ENCODE measurements at places on chromosomes 7 and 10. TPM values are rescaled to one million over a fixed set of nuclear protein-coding genes. Genes with fewer than 3 reads are reported as not detected.
A peak's percentile ranks its signal among the peaks of the same experiment; 100 is the strongest.

- peak; percentile 63 for DNase-seq
These were observed 23.3 kb downstream of the OGDHL start for GRCh38 chr10:49738616-49739360.

The LRRC4 gene
- total RNA-seq, result 8.6 TPM

The GLI3 gene
- total RNA-seq, result 10.8 TPM

The INHBA gene
- 2.1 TPM for total RNA-seq

The SLC13A1 gene
- total RNA-seq, result not detected

GRCh38 chr10:11058965-11059364 is 41.3 kb downstream of the CELF2 start:
- DNase-seq, result no peak

- no peak for DNase-seq
These were observed 480.8 kb upstream of the COBL start for GRCh38 chr7:51797371-51797770.

DNA sequence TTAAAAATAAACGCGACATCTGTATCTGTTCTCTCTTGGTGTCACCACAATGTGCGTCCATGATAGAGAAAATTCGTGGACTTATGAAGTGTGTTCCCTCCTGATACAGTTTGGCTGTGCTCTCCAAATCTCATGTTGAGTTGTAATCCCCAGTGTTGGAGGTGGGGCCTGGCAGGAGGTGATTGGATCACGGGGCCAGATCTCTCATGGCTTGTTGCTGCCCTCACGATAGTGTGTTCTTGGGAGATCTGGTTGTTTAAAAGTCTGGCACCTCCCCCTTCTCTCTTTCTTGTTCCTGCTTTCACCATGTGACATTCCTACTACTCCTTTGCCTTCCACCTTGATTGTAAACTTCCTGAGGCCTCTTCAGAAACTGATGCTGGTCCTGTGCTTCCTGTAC is 229.4 kb upstream of the MYO3A start:
- DNase-seq, result no peak

GRCh38 chr10:114195079-114195478 is 15.9 kb downstream of the TDRD1 start:
- no peak for DNase-seq

- no peak for DNase-seq
These were observed 10.4 kb downstream of the VCL start for GRCh38 chr10:74008212-74008731.

- no peak for DNase-seq
These were observed 6.9 kb downstream of the KLF6 start for GRCh38 chr10:3777981-3778691.

- DNase-seq, result no peak
These were observed 11.3 kb upstream of the SAMD9L start for GRCh38 chr7:93159490-93159889.

DNA sequence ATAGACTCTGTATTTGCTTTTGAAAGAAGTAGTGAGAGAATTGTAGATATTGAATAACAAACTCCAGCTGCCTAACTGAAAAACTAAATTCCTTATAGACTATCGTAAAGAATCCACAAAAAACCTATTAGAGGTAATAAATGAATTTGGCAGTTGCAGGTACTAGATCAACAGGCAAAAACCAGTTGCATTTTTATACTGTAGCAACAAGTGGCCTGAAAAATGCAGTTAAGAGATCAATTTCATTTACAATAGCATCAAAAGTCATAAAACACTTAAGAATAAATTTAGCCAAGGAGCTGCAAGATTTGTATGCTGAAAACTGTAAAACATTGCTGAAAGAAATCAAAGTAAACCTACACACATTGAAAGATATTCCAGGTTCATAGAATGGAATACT is 70.3 kb downstream of the GALNT11 start:
- no peak for DNase-seq

- DNase-seq, result no peak
These were observed 355.9 kb upstream of the TMEM229A start for GRCh38 chr7:124388751-124389150.

The PNLIPRP3 gene
- 0.20 TPM for total RNA-seq

DNA sequence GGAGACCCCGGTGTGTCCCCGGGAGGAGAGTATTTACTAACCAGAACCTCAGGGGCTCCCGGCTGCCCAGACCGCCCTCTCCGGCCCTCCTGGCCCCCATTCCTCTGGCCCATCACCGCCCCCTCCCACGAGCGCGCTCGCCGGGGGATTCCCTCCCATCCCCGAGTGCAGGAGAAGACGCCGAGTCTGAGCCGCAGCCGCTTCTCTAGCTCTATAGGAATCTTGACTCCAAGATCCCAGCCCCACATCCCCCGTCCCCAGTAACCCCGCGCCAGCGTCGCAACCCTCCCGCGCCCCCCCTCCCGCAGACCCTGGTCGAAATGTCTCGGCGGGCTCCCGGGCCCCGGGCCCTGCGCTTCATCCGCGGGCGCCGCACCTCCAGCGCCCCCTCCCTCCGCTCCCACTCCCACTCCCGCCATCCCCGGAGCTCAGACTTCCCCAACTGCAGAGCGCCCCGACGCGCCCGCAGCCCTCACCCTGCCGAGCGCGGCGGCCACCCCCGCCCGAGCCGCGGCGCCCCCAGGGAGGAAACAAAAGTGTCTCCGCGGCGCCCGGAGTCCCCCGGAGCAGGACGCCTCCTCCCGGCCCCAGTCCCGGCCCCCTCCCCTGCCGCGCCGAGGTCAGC is 541 bp downstream of the ELMO1 start:
- peak; percentile 46 for DNase-seq

The INA gene
- total RNA-seq, result 0.39 TPM

- DNase-seq, result no peak
These were observed 22.9 kb downstream of the CRHR2 start for GRCh38 chr7:30659312-30659711.

DNA sequence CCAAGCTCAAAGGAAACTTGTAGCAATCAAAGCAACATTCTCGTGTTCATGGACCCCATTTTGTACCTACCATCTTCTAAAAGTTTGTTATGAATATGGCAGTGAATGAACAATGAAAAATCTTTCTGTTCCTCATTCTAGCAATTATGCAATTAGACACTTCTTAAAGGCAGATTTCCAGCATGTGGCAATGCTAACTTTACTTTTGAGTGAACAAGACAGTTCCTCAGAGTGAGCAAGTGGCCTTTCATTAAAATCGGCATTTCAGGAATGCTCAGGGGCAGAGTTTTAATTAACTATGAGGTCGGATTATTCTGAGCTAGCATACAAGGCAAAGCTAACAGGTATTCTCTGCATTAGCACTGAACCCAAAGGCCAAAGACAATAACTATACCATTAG is 48.4 kb upstream of the NFE2L3 start:
- no peak for DNase-seq

GRCh38 chr7:26071622-26072456 is 80.2 kb upstream of the NFE2L3 start:
- no peak for DNase-seq

GRCh38 chr7:7641129-7641663 is 644 bp downstream of the UMAD1 start:
- DNase-seq, result no peak

The PCDH15 gene
- total RNA-seq, result 1.0 TPM

DNA sequence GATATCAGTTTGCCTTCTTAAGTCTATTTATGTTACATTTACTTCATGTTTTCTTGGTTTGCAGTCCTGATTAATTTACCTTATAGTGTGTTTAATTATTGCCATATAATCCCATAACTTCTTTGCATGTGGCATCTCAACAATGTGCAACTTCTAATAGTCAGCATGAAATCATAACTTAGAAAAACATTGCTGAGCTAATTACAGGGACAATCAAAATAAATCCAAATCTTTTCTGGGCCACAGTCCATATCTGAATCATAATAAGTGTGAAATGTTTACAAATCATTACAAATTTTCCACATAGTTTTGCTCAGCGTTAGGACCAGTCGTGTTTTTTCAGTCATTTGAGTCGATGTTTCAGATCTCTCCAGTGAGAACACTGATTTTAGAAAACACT is 29.1 kb upstream of the CABCOCO1 start:
- DNase-seq, result no peak

GRCh38 chr7:90677486-90678404 is 81.6 kb downstream of the CDK14 start:
- DNase-seq, result no peak

DNA sequence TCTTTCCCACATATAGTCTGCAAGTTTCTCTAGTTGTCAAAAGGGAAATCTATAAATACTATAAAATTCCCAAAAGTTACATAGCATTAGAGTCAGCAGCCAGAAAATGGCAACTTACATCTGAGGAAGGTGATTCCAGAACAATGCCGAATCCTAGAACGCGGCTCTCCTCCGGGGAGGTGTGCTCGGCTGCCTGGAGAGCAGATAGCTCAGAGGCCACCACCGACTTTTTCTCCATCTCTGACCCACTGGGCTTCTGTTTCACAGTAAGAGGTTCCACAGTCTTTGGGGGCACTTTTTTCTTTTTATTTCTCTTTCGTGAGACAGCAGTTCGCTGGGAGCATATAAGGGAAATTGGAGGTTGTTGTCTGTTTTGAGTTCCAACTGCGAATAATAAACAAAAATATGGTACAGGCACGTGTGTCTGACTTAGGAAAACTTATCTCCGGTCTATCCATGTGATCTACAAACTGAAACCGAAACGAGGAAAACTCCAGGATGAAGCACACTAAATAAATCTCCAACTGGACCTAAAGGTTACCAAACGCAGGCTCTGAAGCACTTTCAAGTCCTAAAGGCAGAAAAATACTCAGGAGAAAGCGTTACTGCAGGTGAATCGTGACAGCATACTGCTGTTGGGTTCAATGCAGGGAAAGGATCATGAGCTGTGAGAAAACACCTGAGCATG is 36.2 kb downstream of the BEND7 start:
- no peak for DNase-seq

DNA sequence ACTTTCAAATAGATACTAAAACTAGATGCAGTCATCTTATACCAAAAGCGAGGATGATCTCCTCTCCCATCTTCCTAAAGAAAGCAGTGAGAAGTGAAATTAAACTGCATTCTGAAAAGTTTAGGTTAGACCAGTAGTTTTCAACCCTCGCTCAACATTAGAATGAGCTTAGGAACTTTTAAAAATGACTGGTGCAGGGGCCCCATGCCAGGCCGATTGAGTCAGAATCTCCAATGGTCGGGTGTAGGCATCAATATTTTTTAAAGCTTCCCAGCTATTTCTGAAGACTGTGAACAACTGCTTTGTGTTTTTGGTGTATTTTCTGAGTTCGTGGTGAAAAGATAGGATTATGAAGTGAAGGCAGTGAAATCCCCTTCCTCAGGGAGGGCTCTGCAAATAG is 146.0 kb downstream of the VTI1A start:
- DNase-seq, result no peak

The MSMB gene
- total RNA-seq, result not detected

- DNase-seq, result peak; percentile 6
These were observed 286.3 kb upstream of the ZMIZ1 start for GRCh38 chr10:78782441-78782840.

The PHKG1 gene
- 0.30 TPM for total RNA-seq

DNA sequence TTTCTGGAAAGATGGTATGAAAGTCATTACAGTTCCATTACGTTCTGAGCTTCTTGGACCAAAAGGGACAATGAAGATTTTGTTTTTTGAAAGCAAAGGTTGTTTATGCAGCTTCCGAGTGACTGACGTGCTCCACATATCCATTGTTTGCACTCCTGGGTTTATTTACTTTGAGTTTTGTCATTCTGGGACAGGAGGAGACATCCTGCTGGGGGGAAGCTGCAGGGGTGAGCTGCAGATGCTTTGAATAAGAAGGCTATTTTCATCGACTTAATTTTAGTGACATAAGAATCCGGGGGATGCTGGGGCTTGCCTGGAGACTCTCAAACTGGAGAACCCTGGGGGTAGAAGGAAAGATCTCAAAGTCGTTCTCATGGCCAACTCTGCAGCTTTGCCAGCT is 12.7 kb upstream of the SFMBT2 start:
- no peak for DNase-seq

DNA sequence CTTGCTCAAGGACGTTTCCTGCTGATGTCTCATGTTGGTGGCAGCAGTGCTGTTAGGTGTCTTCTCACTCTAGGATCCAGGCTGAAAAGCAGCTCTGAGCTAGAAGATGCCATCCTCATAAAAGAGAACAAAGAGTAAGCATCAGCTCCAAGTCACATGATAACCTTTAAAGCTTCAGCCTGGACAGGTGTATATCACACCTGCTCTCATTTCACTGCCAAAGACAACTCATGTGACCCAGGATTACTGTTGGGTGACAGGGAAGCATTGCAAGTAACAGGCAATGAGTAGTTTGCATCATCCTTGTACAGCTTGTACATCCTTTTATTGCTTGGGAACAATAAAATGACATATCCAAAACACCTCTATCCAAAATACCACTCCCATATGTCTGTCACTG is 423.4 kb upstream of the DPP6 start:
- DNase-seq, result no peak

The TEX36 gene
- total RNA-seq, result not detected

- DNase-seq, result peak; percentile 85
These were observed 482 bp upstream of the ERCC6 start for GRCh38 chr10:49539320-49539885.

- DNase-seq, result no peak
These were observed 362.7 kb upstream of the VSTM2A start for GRCh38 chr7:54179321-54180029.

GRCh38 chr7:77454802-77455201 is 38.7 kb upstream of the GSAP start:
- no peak for DNase-seq

- DNase-seq, result no peak
These were observed 112.2 kb downstream of the ZMYND11 start for GRCh38 chr10:247480-247879.

GRCh38 chr7:90698616-90699015 is 102.5 kb downstream of the CDK14 start:
- no peak for DNase-seq

GRCh38 chr10:63910806-63911205 is 389.6 kb downstream of the REEP3 start:
- no peak for DNase-seq

DNA sequence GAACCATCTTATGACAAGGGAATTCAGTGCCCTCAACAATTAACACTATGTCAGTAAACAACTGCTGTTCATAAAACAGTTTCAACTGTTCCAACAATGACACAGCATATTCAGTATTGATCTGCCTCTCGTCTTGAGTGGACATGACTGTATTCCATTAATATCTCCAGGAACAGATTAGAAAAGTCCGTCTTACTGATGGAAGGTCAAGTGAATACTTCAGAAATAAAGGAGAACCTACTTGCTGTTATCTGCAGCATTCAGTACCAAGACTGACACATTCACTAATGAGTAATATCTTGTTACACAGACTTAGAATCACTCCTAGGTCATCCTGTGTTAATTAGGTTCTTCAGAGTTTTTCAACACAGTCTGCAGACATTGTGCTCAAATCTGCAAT is 12.1 kb downstream of the KBTBD2 start:
- no peak for DNase-seq

The ATG9B gene
- total RNA-seq, result 0.46 TPM

Data from upper lobe of left lung (tissue), 6 donors.